ENCODE measurements at places on chromosomes 6 and 20.
A peak's percentile ranks its signal among the peaks of the same experiment; 100 is the strongest.

DNA sequence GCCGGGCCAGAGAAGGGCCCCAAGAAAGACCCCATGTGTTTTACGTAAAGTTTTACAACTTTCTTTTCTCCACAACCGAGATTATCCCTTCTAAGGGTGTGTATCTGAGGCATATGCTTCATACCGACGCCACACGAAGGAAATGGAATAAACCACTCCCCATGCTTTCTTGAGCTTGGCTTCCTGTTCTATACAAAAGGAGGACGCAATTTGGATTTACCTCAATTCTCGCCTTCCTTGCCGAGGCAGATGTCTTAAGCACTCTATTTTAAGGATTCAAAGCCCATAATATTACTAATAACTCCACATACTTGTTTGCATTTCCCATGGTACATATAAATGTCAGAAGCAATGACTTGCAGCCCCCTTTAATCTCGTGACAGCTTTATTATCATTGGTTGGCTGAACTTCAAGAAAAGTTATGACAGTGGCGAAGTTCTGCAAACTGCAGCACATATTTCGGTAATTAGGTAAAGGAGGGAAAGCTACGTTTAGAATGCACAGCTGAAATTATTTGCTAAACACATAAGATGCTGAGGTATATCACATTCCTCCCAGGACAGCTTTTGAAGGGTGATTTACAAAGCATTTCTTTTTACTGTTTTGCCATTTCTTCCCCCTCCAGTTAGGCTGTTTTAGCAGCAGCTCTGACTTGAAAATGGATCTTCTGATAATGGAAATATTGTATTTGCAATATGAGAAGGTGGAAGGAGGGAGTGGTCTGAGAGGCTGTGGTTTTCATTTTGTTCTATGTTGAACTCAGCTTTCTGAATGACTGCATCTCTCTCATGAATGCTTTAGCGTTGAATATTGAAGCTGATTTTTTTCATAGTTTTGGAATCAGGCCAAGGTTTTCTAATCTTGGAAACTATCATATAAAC, 330.5 kb downstream of the EPHA7 start:
- DNase-seq: no peak

DNA sequence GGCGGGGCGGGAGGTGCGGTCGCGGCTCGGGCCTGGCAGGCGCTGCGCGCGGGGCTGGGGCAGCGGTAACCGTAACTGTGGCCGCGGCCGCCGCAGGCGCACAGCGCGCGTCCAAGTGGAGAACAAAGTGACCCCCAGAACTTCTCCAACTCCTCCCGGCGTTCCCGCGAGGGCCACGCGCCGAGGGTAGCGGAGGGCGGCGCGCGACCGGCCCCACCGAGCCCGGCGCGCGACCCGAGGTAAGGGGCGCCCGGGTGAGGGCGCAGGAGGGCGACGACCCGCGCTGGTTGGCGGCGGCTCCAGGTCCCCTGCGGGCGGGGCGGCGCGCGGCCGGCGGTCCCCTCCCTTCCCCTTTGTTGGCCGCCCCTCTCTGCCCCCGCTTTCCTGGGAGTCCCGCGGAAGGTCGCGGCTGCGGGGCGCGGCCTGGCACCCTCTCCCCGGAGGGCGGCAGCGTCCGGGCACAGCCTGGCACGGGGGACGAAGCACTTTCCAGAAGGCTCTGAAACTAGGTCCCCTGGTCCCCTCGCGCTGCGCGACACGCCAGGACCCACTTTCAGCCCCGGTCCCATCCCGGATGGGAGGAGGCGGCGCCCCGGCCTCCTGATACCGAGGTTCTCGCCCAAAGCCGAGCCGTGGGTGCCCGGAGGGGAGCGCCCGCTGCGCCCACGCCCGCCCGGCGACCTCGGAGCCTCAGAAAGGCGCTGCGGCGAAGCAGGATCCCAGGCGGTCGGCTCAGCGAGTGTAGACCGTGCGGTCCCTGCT, at the start of gene TIAM2:
TSS of gene TIAM2 (plus strand) at position 62 of the 762 bp plus-strand sequence. CDS start 133,909 bp downstream, outside the sequence.
- DNase-seq: no peak

DNA sequence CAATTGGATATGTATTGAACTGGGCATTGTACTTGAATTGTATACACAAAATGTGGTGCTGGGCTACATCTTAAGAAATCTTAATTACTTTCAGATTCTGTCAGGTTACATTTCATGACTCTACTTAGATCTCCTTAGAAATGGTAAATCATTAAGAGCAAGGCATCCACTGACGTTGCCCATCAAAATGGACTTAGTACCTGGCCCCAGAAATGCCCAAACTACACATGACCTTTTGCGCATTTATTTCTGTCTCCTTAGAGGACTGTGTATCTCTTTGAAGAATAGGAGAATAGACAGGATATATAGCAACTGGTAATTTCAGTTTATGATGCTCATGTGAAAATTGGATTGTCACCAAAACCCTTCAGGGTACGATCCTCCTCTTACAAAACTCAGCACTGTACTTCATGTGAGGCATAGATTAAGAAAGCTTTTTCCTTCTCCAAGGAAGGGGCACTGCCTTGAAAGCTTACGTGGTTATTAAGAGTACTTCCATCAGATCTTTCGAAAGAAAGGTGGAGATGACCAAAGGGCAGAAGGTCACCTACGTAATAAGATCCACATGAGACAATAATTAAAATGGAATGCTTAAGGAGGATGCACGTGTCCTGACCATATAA, 61.4 kb upstream of the BMP2 start:
- no peak for DNase-seq

GRCh38 chr6:138865480-138866109, 69.7 kb downstream of the ECT2L start:
- DNase-seq: no peak

DNA sequence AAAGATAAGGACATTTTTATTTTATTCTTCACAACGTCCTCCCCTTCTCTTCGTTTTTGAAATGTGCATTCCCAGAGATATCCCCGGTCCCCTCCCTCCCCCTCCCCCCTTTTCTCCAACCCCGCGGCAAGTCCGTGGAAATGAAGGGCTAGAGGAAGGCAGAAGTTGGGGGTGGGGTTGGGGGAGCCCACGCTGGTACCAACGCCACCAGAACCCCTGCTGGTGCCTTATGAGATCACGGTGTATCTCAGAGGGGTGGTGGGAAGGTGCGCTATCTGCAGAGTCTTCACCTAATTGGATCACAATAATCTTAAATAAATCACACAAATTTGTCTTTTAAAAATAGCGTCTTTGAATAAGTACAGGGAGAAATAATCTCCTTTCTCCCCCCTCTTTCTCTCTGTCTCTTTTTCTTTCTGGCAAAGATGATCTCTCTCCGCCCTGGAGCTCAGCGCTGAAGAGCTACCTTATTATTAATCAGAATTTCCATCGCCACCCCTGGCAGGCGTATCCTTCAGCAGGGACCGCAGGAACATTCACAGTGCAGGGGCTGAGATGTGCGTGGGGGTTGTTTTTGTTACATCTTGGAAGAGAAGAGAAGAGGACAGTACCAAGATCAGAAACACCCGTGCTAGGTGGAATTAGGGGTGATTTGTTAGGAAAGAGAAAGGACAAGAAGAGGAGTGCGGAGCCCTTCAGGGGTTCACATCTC, 915 bp downstream of the CLVS2 start:
- DNase-seq: no peak

DNA sequence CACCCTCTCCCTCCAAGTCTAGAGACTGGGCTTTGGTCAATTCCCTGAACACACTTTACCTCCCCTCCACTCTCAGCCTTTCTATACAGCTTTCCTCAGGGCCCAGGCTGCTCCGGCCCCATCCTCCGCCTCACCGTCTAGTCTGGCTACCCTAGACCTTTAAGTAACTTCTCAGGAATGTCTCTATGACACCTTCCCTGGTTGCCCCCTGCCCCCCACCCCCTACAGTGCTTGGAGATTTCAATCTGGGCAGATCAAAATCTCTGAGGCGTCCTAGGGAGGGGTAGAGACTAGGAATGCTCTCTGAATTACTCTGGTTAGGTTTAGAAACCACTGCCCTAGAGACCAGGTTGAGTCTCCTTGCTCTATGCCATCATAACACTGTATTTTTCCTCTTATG, 6.1 kb downstream of the UBE2J1 start:
- no peak for DNase-seq

- DNase-seq: no peak
Observed at GRCh38 chr20:43567477-43567876, 8.7 kb downstream of the SGK2 start.

GRCh38 chr6:42545226-42545773, 18.5 kb upstream of the UBR2 start:
- DNase-seq: no peak

DNA sequence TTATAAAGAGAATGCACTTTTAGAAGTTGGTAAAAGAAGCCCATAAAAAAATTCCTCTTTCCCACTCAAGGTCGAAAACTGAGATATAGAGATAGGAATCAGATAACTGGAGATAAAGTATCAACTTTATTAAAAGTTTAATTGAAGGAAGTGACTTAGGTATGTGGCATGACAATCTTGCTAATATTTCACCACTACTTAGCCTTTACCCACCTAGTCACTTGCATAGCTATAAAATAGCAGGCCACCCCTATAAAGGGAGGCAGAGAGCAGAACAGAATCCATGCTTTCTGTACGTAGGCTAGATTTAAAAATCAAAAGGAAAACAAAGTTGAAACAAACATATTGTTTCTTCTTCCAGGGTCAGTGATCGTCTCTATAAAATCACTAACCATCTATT, 13.2 kb upstream of the TBC1D32 start:
- no peak for DNase-seq

DNA sequence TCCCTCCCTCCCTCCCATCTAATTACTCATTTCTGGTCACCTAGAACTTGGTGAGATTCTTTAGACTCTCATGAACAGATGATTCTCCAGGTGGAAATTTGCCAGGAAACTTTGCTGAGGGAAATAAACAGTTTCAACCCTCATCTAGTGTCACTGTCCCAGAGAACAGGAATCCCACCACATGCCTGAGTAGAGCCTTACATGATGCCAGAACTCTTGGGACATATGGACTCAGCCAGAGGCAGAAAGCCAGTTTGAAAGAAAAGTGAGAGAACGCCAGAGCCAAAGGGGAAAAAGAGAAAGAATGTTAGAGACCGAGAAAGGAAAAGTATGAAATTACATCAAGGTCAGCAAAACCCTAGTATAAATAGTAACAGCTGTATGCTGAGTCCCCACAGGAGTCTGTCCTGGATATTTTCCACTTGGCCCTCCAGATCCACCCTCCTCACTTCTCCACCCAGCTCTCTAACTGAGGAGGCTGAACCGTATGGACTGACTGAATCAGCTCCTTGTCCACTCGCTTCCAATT, 127.5 kb upstream of the COL21A1 start:
- DNase-seq: peak; percentile 75

- DNase-seq: no peak
Observed at GRCh38 chr6:13679996-13680395, 31.6 kb downstream of the RANBP9 start.

- no peak for DNase-seq
Observed at GRCh38 chr20:51187261-51187660, 164.4 kb upstream of the KCNG1 start.

DNA sequence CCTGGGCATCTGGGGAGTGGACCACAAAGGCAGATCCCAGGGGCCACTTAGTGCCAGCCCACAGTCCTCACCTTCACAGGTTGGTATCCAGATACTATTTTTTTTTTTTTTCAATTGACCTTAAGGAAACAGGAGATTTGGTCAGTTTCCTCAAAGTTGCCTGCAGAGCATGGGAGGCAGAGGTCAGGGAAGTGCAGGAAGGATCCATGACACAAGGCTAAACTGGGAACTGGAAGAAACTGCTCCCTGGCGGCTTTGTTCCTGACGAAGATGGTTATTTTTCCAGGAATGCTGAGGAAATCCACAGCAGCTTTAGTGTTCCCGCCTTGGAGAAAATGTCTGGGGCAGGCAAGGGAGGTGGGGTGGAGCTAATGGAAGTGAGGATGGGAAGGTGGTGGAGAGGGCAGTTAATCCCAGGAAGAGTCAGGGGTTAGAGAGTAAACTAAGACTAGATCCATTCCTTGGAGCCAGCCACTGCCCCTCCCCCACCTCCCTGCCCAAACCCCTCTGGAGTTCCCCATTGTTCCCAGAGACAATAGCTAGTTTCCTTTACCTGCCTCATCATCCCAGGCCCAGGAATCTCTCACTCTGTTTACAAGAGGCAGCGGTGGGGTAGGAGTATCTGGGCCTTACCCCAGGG, 14.3 kb upstream of the MYMX start:
- no peak for DNase-seq

GRCh38 chr20:50957798-50958614, at the start of gene DPM1:
TSS of gene DPM1 (minus strand) at chr20:50958532. CDS start at chr20:50958523, 9 bp downstream.
- no peak for DNase-seq

DNA sequence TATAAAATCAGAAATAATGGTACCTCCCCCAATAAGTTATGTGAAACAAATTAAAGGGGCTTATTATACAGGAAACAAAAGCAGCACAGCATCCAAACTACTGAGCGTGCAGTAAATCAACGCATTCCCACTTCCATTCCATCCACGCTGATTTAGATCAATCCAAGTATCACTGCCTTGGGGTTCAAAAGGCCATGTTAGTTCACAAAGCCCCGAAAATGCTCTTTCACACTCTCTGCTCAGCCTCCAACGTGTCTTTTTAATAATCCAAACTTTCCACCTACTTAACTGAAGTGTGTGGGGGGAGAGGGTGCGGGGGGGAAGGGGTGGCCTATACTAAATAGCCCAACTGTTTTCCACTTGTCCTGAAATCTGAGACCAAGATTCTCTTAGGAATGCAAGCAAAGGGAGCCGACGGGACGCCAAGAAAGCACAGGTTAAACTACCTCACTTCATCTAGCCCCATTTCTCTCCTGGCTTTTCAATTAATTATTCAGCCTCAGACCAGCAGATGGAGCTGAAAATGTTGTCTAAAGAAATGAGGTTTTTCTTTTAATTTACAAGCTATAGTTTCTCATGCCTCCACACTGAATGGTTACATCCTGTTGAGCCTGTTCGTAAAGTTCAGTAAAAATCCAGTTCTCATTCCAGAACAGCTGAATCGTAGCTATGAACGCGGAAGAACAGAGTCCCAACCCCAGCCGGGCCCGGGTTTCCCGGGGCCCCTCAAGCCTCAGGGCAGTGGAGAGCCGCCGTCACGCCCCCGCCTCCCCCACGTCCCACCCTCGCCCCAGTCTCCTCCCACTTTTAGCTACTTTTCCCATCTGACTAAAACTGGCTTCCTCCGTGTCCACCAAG, 1.0 kb upstream of the NXT1 start:
- DNase-seq: no peak

DNA sequence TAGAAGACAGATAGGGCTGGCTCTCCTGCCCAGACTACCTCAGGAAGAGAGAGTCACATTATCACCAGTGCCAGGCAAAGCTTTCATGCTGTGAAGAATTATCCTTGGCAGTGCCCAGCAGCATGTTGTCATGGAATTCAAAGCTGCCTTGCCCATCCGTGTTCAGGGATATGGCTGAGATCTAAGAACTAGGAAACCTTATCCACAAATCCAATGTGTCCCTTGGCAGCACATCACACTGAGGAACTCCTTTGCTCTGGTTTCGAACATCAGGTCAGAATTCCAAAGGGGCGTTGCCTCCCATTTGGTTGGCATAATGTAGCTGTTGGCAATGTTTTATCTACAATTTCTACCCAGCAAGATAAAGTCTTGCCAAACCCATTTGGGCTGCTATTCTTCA, 52.7 kb downstream of the ADGRF1 start:
- DNase-seq: no peak

- DNase-seq: no peak
Observed at GRCh38 chr6:1929931-1930330, 315.5 kb downstream of the GMDS start.
